ENCODE measurements at places on chromosomes 5 and 9.

GRCh38 chr5:158820891-158821290 lies 278.8 kb downstream of the EBF1 start:
- DNase-seq = no peak

DNA sequence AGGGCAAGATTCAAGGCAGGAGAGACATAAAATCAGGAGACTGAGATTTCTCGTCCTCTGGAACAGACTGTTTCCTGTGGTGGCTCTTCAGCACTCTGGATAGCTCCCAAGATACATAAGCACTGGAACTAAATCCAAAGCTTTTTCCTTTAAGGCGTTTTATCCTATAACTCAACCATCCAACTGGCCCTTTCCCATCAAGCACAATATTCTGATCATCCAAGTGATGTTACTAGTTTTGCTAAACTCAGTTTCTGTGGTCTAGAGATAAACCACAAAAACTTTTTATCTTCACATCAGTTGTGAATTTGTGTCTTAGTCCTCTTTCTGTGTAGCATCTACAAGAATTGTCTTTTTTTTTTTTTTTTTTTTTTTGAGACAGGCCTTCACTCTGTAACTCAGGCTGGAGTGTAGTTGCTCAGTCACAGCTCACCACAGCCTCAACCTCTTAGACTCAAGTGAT lies 299.4 kb downstream of the COX7C start:
- DNase-seq = no peak

- no peak for DNase-seq
These were observed 368.9 kb downstream of the TMEM161B start for GRCh38 chr5:87899721-87900131.

DNA sequence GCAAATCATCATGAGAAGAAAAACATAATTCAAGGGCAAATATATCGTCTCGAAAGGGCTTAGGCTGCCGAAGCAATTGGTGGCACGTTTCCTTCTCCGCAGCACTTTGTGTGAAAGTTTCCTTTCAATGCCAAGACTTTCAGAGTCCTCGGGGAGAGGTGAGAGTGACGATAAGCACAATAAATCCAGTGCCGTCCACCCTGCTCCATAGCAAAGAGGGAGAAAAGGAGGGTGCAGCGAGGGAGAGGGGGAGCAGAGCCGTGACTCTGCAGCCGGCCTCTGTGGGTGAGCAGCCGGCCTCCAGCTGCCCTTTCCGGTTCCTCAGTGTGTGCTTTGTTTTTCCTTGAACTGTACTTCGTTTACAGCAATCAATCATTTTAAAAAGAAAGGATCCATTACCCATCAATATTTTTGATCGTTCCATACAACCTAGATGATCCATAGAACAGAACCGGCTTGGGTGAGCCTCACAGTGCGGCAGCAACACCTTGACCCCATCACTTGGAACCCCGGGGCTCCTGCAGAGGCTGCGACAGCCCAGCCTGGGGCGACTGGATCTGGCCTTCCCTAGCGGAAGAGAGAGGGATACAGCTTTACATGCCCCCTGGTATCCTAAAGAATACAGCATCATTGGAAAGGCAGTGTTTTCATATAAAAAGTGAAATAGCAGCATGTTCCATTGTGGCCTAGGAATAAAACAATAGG lies 247.0 kb upstream of the IRX4 start:
- DNase-seq = no peak

All from activated CD4-positive, alpha-beta T cell treated with anti-CD3 and anti-CD28 coated beads, Interleukin-2, amount 50 U/mL, for 4 hours (primary cell).